Large intestine (tissue), 12 donors: ENCODE measurements at places on chromosomes 7 and 10. TPM values are rescaled to one million over a fixed set of nuclear protein-coding genes. Genes with fewer than 3 reads are reported as not detected.

GRCh38 chr10:44153918-44154670 is 230.8 kb downstream of the CXCL12 start:
- DNase-seq, result peak; percentile 45

- DNase-seq, result no peak
Measured at GRCh38 chr7:41869997-41870396, 167.1 kb upstream of the INHBA start.

- DNase-seq, result no peak
Measured at GRCh38 chr10:71389768-71390460, 6.8 kb upstream of the CDH23 start.

DNA sequence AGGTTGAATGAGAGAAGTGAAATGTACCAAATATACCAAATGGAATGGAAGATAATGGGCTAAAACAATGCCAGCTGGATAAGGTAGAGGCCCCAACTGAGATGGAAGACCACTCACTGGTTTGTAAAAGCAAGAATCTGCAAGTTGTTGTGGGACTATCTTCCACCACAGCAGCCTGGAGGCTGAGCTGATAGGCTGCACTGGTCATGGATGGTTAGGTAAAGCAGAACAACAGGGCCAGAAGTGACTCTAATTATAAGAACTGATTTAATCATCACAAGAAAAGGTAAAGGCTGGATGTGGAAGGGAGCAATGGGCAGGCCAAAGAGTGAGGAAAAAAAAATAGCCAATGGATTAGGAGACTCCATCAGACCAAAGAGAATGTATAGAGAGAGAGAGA is 11.8 kb downstream of the TFEC start:
- no peak for DNase-seq

DNA sequence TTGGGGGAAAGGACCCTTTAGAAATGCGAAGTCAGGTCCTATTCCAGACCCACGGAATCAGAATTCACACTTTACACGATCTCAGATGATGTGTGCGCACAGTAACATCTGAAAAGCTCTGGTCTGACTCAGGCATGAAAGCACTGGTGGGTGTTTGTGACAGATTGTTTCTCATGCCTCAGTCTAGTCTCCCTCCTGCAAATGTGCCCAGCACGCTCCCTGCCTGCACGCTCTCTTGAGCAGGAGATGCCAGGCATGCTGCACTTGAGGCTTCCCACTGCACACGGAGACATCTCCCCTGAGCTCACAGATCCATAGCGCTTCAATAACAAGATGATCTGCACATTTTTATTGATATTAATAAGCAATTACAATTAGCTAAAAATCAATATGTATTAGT is 23.6 kb upstream of the ZNF37A start:
- DNase-seq, result no peak

- DNase-seq, result no peak
Measured at GRCh38 chr10:33365301-33365700, 30.8 kb upstream of the NRP1 start.

The TECTB gene
- polyA plus RNA-seq, result 0.09 TPM
